ENCODE measurements at places on chromosomes 2 and 18. TPM values are rescaled to one million over a fixed set of nuclear protein-coding genes. Genes with fewer than 3 reads are reported as not detected.

DNA sequence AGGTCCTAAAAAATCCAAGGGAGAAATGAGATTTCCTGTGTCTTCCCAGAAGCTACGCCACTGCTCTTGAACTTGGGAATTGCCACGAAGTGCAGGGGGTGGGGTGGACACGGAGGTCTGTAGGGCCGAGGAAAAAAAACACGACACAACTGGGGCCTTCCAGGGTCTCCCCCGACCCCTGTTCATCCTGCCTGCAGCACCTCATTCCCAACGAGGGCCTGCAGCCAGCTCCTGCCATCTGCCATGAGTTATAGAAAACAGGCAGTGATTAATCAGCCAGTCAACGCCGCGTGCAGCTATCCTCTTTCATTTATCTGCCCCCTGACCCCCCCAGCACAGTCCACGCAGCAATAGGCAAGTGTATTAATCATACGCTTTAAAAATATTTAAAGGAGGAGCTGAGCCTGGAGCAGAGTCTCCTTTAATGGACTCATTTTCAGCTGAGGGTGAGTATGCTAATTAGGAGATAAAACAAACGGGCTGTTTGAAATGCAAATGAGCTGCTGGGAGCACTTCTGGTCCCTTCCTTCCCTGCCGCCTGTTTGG is 209.9 kb downstream of the TFCP2L1 start:
- no peak for DNase-seq

DNA sequence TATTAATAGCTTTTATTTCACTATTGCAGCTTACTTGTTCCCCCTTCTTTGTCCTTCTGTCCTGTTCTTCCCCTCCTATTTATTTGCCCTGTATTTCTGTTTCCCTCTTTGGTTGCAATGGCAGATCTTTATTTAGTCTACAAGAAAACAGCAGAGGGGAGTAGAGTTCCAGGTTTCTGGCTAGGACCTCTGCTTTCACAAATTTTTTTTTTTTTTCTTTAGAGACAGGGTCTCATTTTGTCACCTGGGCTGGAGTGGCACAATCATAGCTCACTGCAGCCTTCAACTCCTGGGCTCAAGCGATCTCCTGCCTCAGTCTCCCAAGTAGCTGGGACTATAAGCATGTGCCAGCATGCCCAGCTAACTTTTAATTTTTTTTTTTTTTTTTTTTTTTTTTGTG is 188.1 kb upstream of the SPRED2 start:
- no peak for DNase-seq

- no peak for DNase-seq
These were observed 382.5 kb downstream of the ERBB4 start for GRCh38 chr2:212156088-212156487.

The TMEM182 gene
- 3.6 TPM for total RNA-seq

- no peak for DNase-seq
These were observed 45.5 kb downstream of the SLC14A2 start for GRCh38 chr18:45660746-45661145.

DNA sequence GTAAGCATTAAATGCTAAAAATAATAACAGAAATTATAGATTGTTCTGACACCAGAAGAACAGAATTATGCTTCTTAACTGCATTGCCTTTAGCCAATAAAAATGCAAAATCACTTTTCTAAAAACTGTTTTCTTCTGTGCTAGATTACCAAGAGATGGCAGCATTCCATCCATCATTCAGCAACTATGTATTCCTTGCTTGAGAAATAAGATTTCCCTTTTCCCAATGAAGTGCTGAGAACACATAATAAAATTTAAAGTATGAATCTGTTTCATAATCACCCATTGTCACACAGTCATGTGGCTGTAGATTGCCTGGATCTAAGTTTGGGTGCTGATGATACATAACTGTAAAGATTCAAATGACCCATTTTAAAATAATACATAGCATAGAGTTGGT is 504.2 kb downstream of the TDRD15 start:
- no peak for DNase-seq

The G6PC2 gene
- total RNA-seq, result not detected

DNA sequence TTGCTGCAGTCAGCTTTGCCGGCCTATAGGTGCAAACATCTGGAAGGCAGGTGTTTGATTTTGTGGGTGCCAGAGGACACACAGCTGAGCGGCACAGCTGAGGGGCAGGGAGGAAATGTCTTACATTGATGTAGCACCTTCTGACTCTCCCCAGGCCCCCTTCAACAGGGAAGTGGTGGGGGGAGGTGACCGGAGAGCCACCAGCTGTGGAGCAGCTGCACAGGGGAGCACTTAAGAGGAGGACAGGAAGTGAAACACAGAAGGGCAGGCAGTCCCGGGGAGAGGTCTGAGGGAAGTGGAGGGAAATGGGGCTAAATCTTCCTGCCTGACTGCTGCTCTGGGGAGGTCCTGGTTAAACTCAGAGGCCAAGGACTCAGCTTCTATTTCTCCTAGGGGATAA is 409.1 kb downstream of the TNS1 start:
- DNase-seq, result no peak

GRCh38 chr2:219887870-219888269 is 260.4 kb downstream of the SLC4A3 start:
- no peak for DNase-seq

The LBX2 gene
- total RNA-seq, result 1.2 TPM
